GM10248 (cell line): ENCODE measurements at places on chromosomes 3 and 15.
A peak's percentile ranks its signal among the peaks of the same experiment; 100 is the strongest.

- DNase-seq: peak; percentile 79
These were observed 17.3 kb downstream of the C3orf18 start for GRCh38 chr3:50550079-50550736.

- DNase-seq: no peak
These were observed 339.2 kb upstream of the DCBLD2 start for GRCh38 chr3:99240700-99241099.

- DNase-seq: no peak
These were observed at the start of gene P2RY14 for GRCh38 chr3:151278230-151278629. P2RY14 (minus strand) TSS chr3:151278542; CDS start chr3:151214316, 64,226 bp downstream.

DNA sequence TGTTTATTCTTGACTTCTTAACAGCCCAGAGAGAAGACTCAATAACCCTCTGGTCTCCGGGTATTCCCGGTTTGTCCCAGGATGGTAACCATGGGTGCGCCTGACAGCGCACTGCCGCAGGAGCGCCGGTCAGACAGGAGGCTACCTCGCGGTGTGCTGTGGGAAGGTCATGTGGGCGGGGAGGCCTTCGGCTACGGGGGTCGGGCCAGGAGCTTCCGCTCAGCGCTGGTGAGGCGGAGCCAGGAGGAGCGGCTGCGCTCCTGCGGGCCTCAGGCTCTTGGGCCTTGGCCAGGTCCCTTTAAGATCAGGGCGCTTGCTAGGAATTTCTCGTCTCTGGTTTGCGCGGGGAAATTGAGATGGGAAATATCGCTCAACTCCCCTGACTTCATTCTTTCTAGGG, 182.3 kb upstream of the NDN start:
- DNase-seq: no peak

DNA sequence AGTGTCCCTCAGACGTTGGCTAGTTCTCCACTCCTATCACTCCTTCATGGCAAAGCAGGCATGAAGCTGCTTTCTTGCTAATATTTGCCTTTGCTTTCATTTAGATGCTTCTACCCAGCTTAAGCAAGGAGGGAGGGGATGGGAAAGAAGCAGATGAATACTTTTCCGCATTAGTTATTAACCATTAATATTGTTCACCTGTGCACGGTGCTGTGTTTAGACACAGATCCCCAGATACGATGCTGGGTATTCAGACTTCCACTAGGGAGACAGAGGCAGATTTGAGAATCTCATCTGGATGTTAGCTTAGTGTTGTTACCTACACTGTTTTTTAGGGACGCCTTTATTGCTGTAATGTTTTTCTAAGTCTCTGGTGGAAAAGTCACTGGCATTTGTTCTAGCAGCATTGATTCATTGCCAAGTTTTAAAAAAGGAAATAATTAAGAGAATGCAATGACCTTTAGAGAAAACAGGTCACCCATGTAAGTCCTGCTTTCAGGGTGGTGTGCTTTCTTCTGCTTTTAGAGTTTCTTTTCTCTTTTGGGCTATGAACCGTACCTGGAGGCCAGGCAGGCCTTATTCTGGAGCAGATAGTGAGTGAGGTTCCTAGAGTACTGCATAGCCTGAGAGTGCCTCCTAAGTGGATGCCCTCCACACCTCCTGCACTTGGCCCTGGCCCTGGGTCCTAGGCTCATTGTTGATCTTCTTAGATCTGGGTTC, 55.5 kb downstream of the MYZAP start:
- peak; percentile 26 for DNase-seq

- no peak for DNase-seq
These were observed 13.1 kb upstream of the GP9 start for GRCh38 chr3:129047553-129047839.

DNA sequence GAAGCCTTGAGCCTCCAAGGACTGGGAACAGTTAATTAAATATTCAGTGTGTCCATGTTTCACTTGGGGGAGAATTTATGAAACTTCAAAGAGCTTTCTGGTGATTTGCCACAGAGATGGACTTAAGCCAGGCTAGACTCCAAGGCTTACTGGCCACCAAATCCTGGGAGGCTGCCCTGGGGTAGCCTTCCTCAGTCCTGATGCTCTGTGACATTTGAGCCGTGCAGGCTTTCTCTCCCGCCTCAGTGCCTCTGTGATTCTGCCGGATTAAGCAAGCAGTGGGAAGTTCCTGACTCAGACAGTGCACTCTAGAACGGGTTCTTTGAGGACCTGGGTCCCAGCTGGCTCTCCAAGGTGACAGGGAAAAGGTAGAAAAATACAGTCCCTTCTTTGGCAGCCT, 314.7 kb upstream of the ICE2 start:
- DNase-seq: no peak

- DNase-seq: peak; percentile 38
These were observed 4.8 kb downstream of the HES1 start for GRCh38 chr3:194140520-194141414.

DNA sequence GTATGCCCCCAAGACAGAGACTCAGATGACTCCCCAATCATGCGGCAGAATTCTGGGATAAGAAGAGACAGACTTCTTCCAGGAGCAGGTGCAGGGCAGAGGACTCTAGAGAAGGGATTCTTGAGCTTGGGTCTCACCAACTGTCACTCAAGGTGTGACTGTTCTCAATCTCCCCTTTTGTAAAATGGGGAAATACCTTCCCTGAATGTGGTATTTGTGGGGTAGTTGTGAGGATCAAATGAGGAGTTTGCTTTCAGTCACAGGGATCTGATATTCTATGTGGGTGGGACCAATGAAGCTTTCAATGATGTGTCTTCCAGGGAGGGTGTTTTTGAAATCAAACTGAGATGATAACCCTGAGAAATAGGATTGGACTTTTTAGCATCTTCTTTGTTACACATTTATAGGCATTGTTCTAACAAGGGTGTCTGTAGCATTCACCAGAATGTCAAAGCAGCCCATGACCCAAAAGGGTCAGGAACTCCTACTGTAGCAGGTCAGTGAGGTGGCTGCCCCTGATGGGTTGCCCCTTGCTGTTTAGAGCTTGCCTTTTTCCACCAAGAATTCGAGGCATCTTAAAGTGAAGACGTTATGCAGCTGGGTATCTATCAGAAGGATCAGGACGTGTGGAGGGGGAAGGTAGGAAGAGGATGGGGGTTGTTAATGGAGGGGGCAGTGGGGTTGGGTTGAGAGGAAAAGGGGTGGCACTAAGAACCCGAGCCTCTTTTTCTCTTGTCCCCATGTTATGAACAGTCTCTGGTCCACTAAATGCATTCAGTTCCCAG, 28.8 kb downstream of the UMPS start:
- DNase-seq: no peak

- DNase-seq: no peak
These were observed 5.5 kb downstream of the B4GALT4 start for GRCh38 chr3:119235151-119235550.

DNA sequence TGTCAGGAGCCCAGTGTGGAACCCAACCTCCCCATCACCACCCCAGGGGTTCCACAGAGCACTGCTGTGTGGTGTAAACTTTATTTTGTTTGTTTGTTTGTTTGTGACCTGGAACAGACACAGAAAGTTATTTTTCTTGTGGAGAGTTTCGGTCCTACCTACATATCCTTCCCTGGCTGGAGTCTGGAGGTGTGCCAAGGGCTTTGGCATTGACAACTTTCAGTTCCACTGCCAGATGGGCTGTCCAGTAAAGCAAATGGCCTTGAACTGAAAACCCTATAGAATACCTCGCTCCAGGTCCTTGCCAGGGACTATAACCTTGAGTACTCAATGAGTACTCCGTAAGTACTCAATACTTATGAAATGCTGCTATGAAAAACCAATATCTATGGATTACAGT, 103.5 kb downstream of the MITF start:
- DNase-seq: no peak

DNA sequence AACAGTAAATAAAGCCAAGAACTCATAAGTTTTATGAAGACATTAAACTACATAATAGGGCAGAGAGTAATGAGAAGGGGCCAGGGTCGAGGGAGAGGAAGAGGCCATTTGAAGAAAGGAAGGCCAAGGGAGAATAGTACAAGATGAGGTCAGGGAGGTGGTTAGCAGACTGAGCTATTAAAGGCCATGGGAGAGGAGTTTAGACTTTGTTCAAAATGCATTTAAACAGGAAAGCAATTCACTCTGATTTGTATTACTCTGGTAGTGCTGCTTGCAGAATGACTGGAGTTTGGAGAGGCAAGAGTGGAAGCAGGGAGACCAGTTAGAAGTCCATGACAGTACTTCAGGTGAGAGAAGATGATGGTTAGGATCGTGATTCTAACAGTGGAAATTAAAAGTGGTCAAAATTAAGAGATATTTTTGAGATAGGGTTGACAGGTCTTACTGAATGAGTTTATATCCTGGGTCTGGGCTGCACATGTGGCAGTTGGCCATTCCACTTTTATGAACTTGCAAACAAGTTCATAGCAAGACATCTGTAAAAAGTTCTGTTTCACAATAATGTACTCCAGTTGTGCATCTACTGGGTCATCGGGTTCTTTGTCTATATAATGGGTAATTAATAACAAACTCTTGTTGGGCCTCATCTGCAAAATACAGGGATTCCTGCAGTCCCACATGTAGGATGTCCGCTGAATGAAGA, 16.3 kb downstream of the PPP2R3A start:
- DNase-seq: no peak

DNA sequence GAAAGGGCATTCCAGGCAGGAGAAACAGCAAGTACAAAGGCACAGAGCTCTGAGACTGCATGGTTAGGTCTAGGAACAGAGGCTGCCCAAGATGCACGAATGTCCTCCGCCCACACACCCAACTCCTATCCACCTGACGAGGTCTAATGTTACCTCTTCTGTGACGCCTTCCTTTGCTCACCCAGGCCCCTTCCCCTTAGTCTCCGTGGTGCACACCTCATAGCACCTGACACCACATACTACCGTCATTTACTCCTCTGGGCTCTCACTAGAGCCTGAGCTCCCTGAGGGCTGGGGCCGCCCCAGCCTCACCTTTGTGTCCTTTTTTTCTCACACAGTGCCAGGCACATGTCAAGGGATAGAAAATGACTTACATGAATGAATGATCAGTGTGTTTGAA, 31.0 kb upstream of the RASGRF1 start:
- DNase-seq: no peak

DNA sequence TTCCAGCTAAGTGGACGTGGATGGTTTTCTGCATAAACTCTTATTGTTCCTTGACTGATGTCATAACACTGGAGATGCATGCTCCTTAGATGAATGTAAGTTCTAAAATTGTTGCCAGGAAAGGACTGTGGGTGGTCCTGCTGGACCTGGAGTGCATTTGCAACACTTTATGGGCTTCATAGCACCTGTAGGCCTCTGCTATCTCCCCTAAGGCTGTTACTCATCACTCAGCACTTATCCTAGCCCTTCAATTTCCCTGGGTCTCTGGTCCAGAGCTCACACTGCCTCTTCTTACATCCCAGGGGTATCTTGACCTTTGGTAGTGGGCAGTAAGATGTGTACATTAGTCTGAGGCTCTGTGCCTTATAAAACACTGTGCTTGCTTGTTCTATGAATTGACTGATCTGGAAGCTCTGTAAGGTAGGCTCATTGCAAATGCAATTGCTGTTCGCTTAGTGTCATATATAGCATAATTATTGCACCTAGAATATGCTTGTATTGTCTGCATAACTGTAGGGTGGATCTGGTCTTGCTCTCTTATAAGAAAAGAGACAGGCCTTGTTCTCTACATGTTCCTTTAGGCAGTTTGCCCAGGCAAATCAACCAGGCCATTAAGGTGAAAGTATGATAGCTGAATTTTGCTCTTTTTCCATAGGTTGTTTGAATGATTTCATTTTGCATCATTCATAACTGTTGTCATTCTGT, 35.8 kb downstream of the SLCO3A1 start:
- no peak for DNase-seq
